ENCODE measurements at places on chromosomes 12 and 14.

- peak; percentile 40 for DNase-seq
These were observed 2.0 kb downstream of the BHLHE41 start for GRCh38 chr12:26122681-26123481.

DNA sequence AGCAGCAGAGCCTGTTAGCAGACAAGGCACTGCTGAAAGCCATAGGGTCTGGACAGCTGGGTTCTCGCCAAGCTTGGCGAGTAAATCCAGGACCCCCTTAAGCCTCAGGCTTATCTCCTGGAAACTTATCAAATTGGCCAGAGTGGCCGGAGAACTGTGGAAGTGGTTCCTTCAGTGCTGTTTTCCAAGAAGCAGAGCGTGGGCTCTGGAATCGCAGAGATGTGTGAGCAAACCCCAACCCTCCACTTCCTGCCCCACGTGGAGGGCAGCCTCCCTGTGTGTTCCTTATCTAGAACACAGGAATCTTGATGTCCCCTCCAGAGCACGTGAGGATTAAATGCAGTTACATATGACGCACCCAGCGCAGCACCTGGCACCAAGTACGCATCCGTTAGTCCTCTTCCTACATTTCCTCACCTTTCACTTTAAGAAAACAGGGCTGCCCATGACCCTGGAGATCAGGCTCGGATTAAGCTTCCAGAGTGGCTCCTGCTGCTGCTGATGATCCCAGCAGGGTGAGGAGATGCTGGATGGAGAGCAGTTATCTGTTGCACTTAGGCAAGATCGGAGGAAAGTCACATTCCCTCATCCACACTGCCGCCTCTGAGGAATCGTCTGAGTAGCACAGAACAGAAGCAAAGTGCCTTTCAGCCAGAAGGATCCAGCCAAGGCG, 35.0 kb downstream of the MMAB start:
- no peak for DNase-seq

DNA sequence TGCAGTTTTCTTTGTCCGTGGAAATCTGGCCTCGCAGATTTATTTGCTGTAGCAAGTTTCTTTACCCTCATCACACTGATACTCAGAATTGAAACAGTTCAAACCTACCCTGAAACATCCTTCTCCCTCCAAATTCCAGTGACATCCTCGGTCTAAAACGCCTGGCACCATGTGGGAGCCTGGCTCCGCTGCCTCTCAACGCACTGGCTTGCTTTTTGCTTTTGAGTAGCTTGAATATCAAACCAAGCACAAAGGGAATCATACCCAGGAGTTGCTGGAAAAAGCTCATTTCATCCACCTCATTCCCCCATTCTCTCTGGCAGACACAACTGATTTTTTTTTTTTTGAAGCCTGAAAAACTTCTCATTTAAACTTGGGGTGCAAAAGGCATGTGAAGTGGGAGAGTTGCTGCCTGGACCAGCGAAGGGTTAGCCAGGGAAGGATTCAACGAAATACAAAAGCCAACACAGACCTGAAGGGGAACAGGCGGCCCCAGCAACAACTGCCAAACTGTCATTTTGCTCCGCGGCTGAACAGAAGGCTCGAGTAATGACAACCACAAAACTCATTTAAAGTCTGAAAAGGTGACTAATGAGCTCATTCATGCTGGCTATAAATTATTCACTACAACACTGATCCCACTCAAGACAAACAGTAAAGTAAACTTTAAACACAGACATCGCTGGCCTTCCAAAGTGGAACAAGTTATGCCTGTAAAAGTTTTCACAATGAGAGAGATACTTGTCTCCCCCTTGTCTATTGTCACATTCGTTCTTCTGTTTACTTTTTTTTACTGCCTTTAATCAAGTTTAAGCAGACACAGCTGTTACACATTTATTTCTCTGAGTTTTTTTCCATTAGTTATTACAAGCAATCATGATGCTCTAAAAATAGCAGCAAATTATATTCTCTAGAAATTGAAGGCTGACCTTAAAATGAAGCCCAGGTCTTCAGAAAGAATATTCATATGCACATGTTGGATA, 12.5 kb upstream of the FOXN3 start:
- no peak for DNase-seq

- no peak for DNase-seq
These were observed 45.0 kb upstream of the GSG1 start for GRCh38 chr12:13148485-13148847.

- DNase-seq: peak; percentile 9
These were observed 4.8 kb upstream of the LMNTD1 start for GRCh38 chr12:25557830-25558436.

DNA sequence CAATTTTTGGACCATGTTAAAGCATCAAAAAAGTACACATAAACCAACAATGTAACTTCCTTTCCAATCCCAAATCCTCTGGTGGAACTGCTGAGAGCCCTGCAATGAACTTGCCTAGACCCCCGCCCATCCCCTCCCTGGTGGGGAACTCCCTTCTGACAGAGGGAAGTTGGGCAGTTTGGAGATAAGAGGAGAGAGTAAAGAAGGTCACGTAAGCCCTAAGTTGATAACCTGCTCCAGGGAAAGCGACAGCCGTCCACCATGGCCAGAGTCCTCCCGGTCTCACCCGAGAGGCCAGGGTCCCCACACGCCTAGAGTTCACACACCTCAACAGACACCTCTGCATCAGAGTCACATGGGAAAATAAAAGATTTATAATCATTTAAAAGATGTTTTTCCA, 138.7 kb downstream of the EGLN3 start:
- DNase-seq: no peak

GRCh38 chr12:29991924-29992323, 208.2 kb upstream of the TMTC1 start:
- no peak for DNase-seq

- DNase-seq: no peak
These were observed 239.2 kb downstream of the SPTSSA start for GRCh38 chr14:34222867-34223266.

GRCh38 chr12:69701826-69702225, 2.7 kb upstream of the BEST3 start:
- DNase-seq: no peak

GRCh38 chr12:21910657-21911056, 30.6 kb downstream of the ABCC9 start:
- no peak for DNase-seq

DNA sequence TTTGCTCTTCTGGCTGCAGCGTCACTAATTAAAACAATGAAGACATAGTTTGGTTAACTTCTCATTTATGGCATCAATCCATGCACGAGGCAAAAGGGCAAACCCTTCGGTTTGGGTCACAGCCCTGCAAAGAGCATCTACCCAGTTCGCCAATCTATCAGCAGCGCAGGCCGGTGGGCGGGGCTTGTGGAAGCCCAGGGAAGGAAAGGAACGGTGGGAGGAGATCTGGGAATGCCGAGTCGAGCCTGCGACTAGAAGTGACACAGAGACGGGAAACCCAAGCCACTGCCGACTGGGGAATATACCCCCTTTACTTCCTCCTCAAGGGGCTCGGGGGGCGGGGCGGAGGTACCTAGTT, 466 bp downstream of the KICS2 start:
- DNase-seq: no peak

DNA sequence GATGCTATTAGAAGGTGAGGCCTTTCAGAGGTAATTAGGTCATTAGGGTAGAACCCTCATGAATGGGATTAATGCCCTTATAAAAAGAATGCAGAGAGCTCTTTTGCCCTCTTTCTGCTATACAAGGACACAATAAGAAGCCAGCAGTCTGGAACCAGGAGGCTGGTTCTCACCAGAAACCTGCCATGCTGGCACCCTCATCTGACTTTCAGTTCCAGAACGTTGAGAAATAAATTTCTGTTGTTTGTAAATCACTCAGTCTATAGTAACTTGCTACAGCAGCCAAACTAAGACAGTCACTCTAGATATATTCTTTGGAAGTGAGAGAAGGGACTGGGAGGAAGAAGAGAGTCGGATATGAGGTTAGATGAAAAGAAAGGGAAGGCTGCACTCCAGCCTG, 125.0 kb upstream of the MYF6 start:
- no peak for DNase-seq

DNA sequence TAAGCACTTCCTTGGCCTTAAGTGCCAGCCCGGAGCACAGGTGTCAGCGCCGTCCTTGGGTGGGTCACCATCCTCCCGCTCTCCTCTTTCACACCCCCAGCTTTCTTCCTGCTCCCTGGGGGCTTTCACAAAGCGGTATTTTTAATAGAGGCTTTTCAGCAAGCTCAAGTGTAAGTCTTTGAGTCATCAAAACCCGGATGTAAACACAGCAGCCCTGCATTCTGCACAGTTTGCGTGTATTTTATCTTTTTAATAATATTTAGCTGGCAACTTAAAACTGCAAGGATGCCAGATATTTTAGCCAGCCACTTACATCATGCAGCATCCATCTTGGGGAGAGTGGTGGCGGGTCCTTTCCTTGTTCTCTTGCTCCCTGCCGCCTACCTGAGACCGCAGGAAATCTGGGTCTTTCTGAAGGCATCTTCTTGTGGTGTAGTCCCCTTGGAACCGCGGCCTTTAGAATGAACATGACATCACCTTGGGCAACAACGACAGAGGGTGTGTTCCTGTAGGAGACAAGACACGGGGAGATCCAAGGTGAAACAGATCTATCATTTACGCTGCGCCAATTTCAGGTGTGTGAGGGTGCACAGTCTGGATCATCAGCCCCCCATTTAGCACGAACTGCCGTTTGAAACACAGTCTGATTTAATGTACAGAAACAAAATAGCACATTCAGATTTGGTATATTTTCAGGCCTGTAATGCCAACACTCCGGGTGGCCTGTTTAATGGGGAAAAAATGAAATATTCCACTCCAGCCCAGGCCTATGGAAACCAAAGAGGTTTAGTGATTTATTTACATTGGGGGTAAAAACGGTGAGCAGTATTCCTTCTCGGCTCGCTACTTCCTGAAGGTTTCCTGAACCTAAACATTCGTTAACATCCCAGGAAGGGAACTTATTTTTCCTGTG, 12.5 kb upstream of the IRF2BPL start:
- no peak for DNase-seq

DNA sequence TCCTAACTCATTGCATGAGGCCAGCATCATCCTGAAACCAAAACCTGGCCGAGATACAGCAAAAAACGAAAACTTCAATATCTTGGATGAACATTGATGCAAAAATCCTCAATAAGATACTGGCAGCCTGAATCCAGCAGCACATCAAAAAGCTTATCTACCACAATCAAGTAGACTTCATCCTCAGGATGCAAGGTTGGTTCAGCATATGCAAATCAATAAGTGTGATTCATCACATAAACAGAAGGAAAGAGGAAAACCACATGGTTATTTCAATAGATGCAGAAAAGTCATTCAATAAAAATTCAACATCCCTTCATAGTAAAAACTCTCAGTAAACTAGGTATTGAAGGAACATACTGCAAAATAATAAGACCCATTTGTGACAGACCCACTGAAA, 56.5 kb upstream of the PPFIA2 start:
- DNase-seq: no peak

DNA sequence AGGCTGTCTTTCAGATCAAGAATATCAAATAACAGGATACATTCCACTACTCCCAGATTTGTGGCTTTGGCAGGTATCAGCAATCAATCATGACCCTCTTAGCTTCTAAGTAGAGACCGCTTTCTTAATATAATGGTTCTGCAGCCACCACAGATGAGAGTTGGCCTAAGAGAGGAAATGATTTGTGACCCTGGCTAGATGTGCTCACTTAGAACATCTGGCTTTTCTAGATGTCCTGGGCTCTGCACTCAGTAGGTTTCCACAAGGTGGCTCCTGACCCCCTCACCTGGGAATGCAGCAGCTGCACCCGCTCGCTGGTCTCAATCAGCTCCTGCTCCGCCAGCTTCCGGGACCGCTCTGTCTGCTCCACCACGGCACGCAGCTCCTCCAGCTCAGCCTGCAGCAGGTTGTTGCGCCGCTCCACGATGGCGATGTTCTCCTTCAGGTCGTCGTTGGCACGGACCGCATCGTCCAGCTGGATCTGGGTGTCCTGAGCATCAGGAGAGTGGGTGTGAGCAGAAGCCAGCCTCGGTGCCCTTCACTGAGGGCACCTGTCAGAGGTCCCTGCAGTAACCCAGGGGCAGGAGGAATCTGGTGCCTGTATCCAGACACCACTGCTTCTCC, 8.9 kb downstream of the CMTM5 start:
- no peak for DNase-seq

- DNase-seq: no peak
These were observed 103.9 kb downstream of the FSCB start for GRCh38 chr14:44403193-44403592.

GRCh38 chr14:34081576-34082136, 130.8 kb upstream of the EGLN3 start:
- no peak for DNase-seq

- no peak for DNase-seq
These were observed 11.5 kb downstream of the SLC38A2 start for GRCh38 chr12:46360908-46361666.

DNA sequence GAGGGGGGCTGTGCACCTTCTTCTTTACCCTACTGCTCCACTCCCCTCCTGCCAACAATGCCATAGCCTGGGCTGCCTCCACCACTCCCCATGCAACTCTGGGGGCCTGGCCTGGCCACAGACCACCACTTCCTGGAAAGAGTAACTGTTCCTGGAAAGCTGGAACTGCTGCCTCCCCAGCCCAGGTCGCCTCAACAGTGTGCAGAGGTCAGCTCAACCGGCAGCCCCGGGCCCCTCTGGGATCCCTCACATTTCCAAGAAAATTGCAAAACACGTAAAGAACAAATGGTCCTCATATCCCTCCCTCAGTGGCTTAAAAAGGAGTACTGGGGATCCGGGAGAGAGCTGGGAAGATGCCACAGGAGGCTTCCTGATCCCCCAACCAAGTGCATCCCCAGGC, 22.4 kb upstream of the DIO3 start:
- no peak for DNase-seq

- no peak for DNase-seq
These were observed 6.5 kb downstream of the BHLHE41 start for GRCh38 chr12:26118308-26118707.

- no peak for DNase-seq
These were observed 7.0 kb upstream of the KRAS start for GRCh38 chr12:25257590-25258324.

GRCh38 chr12:121803861-121804416, at the start of gene SETD1B:
TSS of gene SETD1B (plus strand) at chr12:121804009. CDS start at chr12:121804738, 729 bp downstream.
- peak; percentile 63 for DNase-seq

DNA sequence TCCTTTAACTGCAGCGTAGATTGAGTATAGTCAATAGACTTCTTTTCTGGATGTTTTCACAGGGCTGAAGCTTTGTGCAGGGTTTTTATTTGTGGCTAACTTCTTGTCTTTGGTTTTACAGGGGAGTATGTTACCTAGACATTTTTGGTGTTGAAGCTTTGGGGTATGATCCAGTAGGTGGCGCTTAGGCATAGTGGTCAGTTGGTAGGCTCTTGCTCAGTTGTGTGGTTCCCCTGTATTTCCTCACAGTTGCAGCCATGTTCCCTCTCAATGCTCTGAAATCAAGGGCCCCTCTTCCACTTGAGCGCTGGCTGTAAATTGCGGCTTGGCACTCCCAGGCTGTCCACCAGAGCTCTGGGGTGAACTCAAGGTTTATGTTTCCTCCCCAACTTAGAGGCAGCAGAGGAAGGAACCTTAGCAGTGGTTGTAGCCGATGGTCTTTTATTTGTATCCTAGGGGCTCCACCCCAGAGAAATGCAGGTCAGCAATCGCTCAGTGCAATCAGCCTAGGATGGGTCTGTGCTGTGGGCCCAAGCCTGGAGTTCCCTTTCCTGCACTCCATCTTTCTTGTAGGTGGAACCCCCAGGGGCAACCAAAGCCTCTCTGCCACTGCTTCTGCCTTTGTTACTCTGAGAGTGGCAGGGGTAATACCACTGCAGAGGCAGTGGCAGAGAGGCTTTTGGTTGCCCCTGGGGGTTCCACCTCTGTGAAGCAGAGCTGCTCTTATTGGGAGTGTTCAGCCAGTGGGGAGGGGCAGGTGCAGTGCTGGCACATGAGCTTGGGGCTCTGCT, 55.1 kb downstream of the CMAS start:
- DNase-seq: peak; percentile 40
